ENCODE measurements at places on chromosomes 5 and 9.

GRCh38 chr9:22119522-22120158 lies 110.5 kb upstream of the CDKN2B start:
- DNase-seq = no peak

GRCh38 chr5:9173281-9174048 lies 372.4 kb downstream of the SEMA5A start:
- DNase-seq = no peak

- no peak for DNase-seq
Measured at GRCh38 chr9:124906966-124907365, 33.9 kb downstream of the GOLGA1 start.

GRCh38 chr5:57937501-57938173 lies 455.0 kb upstream of the ACTBL2 start:
- no peak for DNase-seq

GRCh38 chr5:160477266-160477970 lies 55.8 kb downstream of the PTTG1 start:
- DNase-seq = no peak

GRCh38 chr9:95037789-95038521 lies 279.6 kb downstream of the FANCC start:
- DNase-seq = no peak

DNA sequence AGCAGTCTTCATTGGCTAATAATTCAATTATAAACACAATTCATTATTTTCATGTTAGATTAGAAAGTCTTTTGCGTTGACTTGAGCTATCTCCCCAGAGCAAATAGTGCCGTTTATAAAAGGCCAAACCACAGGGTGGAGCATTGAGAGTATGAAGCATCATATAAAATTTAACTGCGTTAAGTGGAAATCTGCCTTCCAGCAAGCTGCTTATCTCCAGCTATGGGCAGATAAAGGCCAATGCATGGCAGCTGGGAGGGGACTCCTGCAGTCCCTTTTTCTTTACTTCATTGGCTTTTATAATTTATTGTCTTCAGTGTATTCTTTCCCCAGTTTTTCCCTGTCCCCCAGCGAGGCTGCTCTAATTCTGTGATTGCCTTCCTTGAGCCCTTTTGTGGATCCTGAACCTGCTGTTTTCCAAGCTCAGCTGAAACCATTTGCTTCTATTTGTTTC lies 113.7 kb downstream of the TMEM232 start:
- no peak for DNase-seq

DNA sequence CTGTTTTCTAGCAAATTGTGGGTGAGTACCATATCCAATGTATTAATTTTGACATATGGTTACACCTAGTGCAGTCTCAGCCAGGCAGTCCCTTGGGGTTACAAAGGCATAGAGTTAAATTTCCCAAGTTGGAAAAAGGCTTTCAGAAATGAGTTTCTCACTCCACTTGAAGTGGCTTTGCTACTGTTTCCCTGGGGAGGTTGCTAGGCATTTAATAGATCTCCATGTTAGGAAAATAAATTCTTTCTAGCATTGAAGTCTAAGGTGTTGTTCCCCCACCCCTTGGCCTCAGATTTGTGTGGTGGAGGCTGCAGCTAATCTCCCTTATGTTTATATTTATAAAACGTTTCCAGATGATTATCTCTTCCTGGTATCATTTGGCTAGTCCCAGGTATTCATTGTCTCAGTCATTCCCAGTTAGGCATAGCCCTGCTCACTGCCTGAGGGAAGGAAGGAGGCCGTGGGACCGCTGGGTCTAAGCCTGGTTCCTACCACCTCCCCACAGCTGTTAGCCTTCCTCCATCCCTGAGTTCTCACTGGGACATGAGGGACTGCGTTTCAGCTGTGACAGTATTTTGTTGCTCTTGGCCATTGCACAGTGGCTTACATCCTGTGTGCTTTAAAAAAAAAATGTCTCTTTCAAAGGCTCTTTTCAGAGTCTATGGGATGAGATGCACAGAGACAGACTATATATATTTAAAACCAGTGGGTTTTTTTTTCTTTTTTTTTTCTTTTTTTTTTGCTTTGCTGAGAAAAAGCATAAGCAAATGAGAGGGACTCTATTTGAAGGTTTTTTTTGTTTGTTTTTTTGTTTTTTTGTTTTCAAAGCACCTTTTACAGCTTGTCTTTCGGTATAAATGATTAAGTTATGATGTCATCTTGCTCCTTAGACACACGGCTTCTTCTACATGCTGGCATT lies 121.5 kb downstream of the MAST4 start:
- DNase-seq = no peak

GRCh38 chr5:59795141-59795540 lies 98.4 kb downstream of the PDE4D start:
- no peak for DNase-seq

GRCh38 chr9:546797-547223 lies 294.7 kb upstream of the DMRT1 start:
- DNase-seq = no peak

GRCh38 chr9:100761276-100761802 lies 183.5 kb downstream of the CAVIN4 start:
- no peak for DNase-seq

- DNase-seq = no peak
Measured at GRCh38 chr5:74295676-74296075, 344.9 kb downstream of the ENC1 start.

DNA sequence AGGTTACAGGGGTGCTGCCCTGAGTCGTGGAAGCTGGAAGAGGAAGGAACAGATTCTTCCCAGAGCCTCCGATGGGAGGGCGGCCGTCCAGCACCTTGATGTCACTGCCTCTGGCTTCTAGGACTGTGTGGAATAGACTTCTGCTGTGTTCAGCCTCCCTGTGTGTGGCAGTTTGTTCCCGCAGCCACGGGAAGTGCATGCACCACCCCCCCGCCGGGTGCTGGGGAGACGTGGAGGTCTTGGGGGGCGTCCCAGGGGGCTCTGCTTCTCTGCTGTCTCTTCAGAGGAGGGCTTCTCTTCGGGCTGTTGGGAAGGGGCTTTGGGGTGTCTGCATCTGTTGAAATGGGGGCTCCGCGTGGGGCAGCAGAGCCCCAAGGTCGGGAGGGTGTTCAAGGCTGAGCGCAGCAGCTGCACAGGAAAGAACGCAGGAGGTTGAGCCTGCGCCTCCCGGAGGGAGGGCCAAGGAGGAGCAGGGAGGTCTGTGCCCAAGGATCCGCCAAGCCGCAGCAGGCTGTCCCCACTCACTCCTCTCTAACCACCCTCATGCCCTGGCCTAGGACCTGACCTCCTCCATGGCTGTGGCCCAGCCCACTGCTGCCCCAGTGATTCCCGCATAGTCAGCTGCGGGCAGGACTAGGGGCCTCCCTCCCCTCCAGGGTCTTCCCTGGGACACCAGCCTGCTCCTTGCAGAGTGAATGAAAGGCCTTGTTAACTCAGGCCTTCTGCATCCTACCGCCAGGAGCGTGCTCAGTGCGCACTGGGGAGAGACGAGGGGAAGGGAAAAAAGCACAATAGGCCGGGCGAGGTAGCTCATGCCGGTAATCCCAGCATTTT lies 45.0 kb downstream of the ROPN1L start:
- no peak for DNase-seq

GRCh38 chr5:176612008-176612407 lies 2.1 kb upstream of the GPRIN1 start:
- DNase-seq = no peak

DNA sequence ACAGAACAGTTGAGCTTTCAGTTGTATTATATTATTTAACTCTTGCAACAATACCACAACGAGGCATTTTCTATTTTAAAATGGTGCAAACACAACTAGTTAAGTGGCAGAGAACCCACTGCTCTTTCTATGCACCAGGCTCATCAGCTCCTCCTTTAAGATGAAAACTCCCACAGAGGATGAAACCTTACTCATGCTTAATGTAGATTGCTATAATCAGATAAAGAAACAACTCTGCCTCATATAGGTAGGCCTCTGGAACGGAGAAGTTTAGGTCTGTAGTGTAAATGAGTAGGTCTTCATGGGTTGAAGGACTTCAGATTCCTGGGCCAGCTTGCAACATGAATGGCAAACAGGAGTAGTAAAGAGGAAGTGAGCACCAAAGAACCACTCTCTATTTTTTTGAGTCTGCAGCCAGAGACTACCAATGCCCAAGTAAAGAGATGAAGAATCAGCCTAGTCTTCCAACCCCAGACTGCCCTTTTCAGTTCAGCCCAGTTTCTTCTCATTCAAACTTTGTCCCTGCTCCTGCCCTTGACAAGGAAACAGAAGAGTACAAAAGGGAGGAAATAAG lies 33.9 kb downstream of the HACD4 start:
- DNase-seq = no peak

DNA sequence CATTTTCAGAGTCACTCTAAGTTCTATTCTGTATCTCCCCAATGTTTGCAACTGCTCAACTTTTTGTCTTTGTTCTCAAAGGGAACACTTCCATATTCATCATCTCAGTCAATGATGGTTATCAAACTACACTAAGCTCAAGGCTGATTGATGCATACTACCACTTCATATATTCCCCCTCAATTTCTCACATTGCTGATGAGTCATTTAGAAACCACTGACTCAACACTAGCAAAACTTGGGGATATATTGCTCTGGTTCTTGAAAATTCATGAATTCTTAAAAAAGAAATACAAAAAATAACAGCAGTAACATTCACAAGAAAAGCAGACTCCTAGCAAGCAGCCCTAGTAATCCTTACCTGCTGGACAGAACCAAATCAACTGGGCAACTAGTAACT lies 52.2 kb downstream of the ABHD17B start:
- no peak for DNase-seq

GRCh38 chr9:133341369-133342068 lies 5.5 kb upstream of the SURF6 start:
- no peak for DNase-seq

GRCh38 chr5:643811-644271 lies 31.7 kb downstream of the CEP72 start:
- DNase-seq = no peak

- no peak for DNase-seq
Measured at GRCh38 chr5:178477802-178478201, 112.4 kb downstream of the COL23A1 start.

GRCh38 chr5:158940977-158941376 lies 158.7 kb downstream of the EBF1 start:
- no peak for DNase-seq

DNA sequence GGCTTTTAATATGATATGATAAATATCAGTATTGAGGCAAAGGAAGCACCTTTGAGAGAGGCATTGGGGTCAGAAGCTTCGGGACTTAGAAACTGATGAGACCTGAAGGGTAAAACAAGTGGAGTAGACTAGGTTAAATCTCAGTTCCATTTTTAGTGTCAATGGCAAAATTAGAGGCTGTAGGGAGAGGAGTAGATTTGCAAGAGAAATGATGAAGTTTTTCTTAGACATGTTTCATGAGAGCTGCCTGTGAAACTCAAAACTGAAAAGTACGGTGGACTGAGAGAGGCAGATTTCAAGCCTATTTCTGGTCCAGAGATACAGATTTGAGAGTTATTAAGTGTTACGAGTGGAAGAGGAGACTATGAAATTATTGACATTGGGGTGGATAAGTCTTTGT lies 278.5 kb downstream of the TAF11L14 start:
- DNase-seq = no peak

- DNase-seq = no peak
Measured at GRCh38 chr5:61254969-61255555, 77.0 kb upstream of the ZSWIM6 start.

- no peak for DNase-seq
Measured at GRCh38 chr5:178427576-178428197, 162.5 kb downstream of the COL23A1 start.

- no peak for DNase-seq
Measured at GRCh38 chr9:135329571-135330306, 149.8 kb upstream of the PPP1R26 start.

- DNase-seq = no peak
Measured at GRCh38 chr9:94685359-94685758, 41.1 kb upstream of the AOPEP start.

DNA sequence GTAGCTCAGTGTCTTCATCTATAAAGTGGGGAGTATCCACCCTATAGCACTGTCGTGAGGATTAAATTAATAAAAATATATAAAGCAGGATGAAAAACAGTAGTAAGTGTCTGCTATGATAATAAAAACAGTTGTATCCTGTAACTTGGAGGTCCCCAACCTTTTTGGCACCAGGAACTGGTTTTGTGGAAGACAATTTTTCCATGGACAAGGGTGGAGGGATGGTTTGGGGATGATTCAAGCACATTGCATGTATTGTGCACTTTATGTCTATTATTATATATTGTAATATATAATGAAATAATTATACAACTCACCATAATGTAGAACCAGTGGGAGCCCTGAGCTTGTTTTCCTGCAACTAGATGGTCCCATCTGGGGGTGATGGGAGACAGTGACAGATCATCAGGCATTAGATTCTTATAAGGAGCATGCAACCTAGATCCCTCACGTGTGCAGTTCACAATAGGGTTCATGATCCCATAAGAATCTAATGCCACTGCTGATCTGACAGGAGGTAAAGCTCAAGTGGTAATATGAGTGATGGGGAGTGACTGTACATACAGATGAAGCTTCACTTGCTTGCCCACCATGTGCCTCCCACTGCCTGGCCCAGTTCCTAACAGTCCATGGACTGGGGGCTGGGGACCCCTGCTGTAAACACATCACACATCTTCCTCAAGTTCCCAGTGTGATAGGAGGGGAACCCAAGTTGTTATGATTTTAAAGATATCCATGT lies 177.4 kb upstream of the DAPK1 start:
- DNase-seq = no peak

DNA sequence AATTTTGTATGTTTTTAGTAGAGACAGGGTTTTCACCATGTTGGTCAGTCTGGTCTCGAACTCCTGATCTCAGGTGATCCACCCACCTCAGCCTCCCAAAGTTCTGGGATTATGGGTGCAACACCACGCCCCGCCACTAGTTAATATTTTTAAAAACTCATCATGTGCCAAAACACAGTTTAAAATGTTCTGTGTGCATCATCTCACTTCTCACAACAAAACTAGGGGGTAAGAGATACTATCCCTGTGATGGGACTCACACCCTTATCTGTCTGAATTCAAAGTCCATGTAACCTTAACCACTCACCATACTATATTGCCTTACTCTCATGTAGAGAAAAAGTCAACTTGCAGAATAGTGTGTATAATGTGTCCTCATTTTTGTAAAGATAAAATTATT lies 2.6 kb downstream of the PKD2L2 start:
- DNase-seq = no peak

DNA sequence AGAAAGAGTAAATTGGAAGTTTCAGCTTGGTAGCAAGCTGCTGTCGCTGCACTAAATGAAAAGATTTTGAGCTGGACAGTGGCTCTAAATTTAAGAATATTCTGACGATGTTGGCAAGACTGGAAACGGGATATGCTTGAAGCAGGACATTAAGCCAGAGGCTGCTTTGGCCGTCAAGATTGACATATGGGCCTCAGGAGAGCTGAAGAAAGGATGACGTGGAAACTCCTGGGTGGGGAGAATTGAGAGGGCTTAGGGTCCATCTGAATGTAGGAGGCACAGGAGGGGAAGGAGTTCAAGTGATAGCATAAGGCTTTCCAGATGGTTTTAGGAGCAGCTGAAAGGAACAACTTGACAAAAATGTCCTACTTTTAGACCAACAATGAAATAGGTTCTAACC lies 108.9 kb downstream of the PAPPA start:
- DNase-seq = no peak

DNA sequence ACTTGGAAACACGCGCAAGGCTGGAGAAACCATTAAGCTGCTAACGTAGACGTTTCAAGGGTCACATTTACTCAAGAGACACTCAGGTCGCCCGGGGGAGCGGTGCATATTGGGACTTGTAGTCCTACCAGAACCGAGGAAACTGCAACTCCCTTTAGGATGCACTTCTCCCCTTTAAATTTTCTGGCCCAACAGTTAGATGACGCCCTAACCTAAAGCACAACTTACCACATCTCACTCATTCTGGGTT lies 384 bp upstream of the DMXL1 start:
- no peak for DNase-seq
